ENCODE measurements at places on chromosomes 7 and 10.
A peak's percentile ranks its signal among the peaks of the same experiment; 100 is the strongest.

DNA sequence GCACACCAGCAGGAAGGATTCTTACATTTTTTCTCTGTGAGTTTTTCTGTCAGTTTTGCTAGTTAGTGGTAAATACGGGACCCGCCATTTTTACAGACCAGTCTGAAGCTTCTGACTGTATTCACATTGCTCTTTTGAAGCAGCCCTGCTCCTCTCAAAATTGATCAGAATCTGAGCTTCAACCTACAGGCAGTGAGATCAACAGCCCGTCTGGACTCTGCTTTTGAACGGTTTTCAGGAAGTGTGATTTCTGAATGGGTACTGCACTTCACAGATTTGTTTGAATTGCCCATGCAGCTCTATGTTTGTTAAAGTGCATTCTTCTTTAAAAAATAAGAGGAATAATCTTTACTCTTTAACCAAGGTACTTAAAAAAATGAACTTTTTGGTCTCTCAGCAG lies 8.9 kb downstream of the PURB start:
- no peak for DNase-seq

DNA sequence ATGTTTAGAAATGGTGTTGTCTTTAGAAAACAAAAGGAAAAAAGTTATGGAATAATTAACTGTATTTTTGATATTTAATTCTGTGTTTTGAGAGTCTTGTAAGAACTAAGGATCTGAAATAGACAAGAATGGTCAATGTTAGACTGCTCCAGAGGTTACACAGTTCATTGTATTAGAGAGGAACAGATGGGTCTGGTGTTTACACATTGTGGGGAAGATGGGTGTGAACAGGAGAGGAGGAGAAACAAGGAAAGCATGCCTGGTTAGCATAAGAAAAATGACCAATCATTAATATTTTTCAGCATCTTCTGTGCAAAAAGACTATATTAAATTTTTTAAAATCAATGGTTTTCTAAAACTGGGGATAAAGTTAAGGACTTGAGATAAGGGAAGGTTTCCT lies 11.9 kb downstream of the MEOX2 start:
- no peak for DNase-seq

- no peak for DNase-seq
Measured at GRCh38 chr7:99120501-99120900, 23.4 kb downstream of the SMURF1 start.

DNA sequence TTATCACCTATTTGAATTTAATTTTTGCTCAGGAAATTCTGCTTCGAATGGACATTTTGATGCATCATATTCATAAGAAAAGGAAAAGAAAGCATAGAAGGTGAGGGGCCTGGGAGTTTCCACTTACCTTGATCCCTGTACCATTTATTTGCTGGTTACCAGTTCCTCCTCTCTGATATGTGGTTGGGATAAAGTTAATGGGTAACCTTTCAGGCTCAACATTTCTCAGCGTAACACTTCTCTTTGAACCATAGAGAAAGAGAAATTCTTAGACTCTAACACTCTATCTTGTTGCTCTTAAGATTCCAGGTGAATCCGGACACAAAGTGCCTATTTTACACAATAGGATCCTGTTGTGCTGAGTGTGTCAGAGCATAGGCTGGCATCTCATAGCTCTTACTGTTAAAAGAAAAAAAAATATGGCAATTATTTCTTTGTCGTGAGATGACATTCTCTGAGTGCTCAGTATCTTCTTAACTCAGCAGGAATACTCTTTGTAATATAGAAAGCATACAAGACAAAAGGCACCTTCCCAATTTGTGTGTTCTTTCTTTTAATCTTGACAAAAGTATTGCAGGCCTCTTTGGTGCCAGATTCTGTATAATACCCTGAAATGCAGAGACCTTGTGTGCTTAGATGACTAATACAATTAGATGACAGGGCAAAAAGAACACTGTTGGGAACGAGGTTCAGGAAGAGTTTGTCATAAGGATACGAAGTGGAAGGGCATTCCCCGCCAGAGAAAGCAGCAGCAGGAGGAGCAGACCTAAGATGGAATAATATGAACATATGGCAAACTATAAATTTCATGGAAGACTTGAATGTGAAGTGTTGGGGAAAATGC lies 689.6 kb downstream of the NRG3 start:
- DNase-seq, result no peak

GRCh38 chr10:9331583-9332008 lies 1277.1 kb downstream of the GATA3 start:
- DNase-seq, result no peak

DNA sequence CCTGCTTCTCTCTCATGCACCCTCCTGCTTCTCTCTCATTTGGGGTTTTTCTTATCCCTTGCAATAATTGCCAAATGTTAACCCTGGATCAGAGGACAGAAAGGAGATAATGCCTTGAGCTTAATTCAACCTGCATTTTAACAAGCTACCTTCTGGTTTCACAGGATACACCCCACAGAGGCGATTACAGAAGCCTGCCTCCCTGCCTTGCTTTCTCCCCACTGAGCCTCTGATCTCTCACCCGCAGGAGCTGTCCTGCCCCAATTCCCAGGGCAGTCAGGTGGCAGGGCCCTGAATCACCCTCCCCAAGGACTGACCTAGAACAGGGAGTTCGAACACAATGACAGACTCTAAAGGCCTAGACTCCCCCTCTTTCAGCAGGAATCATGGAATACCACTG lies 959.5 kb downstream of the GRID1 start:
- DNase-seq, result no peak

DNA sequence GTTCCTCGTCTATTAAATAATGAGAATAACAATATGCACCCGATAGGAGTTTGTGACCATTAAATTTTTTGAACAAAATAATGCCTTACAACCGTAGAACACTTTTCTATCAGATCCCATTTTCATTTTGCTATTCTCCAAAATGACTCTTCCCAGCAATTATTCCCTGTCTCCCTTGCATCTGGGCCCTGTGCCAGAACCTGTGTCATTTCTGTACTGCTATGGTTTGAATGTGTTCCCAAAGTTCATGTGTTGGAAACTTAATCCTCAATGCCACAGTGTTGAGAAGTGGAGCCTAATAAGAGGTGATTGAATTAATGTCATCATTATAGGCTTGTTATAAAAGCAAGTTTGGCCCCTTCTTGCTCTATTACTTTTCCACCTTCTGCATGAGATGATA lies 33.2 kb upstream of the SMNDC1 start:
- no peak for DNase-seq

DNA sequence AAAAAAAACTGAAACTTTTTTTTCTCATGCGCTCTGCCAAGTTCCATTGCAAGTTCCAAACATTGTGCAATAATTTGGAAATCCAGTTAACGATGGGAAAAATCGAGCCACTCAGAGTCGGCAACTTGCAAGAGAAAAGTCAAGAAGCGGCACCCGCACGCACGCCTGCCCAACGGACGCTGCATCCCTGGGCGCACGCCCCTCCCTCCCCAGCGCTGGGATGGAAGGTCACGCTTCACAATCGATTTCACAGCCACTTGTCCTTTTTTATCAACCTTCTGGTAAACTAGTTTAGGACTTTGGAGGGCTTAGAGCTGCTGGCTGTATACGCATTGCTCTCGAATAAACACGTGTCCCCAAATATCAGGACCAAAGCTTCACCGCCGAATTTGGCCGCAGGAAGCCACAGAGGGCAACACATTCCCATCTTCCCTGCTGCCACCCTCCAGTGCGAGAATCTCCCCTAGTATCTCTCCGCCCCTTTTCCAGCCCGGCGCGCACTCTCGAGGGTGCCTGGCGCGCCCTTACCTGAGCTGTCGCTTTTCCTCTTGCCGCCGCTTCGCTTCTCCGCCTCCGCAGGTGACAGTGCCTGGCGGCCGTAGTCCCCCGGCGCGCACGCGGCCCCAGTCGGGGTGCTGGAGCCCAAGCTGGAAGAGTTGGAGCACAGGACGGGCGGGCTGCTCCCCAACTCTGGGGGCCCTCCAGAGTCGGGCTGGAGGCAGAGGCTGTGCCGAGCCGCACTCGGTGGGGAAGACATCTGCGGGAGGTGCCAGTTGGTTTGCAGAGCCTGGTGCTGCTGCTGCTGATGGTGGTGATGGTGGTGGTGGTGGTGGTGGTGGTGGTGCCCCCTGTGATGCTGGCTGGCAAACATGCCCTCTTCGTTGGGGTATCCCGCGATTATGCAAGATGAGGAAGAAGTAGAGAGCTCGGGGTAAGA lies 857 bp downstream of the MEOX2 start:
- no peak for DNase-seq

DNA sequence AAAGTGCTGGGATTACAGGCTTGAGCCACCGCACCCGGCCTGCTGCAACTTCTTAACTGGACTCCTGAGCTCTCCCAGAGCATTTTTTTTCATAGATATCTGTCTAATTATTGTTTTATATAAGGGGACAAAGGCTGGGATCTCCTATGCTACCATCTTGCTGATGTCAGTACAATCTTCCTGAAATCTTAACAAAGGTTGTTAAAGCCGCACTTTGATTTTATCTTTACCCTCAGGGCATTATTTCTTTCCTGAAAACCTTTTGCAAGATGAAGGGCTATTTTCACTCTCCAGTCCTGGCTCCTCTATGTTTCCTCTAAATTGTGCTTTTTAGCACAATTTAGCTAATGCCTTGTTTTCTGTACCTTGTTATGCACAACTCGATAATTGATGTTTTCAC lies 102.9 kb downstream of the EPC1 start:
- DNase-seq, result no peak

DNA sequence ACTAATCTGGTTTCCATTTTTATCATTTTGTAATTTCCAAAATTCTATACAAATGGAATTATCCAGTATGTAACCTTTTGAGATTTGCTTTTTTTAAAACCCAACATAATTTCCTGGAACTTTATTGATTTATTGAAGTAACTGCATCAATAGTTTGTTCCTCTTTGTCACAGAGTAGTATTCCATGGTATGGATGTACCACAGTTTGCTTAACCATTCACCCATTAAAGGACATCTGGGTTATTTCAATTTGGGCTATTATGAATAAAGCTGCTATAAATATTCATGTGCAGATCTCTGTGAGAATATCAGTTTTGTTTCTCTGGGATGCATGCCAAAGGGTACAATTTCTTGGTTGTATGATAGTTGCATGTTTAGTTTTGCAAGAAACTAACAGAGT lies 2.9 kb downstream of the GPNMB start:
- DNase-seq, result no peak

DNA sequence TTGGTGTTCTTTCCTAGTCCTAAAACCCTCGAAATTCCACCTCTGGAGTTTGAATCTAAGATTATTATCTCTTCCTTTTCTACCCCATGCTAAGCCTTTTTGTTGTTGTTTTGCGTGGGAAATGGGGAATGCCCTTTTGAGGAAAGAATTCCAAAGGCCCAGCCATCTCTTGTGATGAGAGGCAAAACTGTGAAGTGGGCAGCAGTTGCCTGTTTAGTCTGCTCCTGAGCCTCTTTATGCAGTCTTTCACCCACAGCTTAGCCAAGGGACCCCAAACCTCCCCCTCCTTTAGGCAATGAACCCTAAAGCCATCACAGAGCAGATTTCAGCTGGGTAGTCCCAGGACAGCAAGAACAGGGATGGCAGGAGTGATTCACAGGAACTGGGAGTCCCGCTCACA lies 95.5 kb downstream of the DNMBP start:
- no peak for DNase-seq

- DNase-seq, result no peak
Measured at GRCh38 chr7:49344556-49344955, 420.2 kb downstream of the CDC14C start.

DNA sequence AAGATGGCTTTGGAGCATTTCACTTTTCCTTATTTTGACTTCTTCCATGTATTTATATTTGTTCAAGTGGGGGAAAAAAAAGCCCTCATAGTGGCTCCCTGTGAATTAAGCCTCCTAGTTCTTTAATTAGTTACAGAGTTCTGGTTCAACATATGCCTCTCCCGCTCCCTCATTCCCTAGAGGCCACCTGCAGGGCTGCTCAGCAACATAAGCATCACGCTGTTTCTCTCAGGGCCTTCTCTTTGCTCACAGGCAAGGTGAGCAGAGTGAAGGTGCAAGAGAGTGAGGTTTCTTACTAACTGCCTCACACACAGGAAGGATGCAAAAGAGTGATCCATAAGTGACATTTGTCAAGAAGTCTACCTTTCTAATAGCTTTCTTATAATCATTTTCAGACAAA lies 196.7 kb downstream of the SEMA3E start:
- no peak for DNase-seq

DNA sequence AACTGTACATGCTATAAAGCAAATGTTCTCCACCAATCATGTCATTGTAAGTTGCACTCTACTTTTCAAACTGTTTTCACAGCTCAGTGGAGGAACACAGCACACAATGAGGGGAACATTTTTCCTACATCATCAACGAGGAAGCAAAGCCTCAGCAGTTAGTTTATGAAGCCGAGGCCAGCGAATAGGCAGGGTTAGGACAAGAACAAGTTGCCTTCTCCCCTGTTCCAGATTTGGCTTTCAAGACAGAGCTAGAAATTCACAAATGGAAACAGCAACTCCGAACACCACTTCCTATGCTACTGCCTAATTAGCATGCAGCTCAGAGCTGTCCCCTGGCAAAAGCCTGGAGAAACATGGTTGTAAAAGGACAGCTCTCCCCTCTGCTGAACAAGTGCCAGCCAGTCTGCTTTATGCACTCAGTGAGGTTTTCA lies 19.8 kb downstream of the ITGB8 start:
- no peak for DNase-seq

DNA sequence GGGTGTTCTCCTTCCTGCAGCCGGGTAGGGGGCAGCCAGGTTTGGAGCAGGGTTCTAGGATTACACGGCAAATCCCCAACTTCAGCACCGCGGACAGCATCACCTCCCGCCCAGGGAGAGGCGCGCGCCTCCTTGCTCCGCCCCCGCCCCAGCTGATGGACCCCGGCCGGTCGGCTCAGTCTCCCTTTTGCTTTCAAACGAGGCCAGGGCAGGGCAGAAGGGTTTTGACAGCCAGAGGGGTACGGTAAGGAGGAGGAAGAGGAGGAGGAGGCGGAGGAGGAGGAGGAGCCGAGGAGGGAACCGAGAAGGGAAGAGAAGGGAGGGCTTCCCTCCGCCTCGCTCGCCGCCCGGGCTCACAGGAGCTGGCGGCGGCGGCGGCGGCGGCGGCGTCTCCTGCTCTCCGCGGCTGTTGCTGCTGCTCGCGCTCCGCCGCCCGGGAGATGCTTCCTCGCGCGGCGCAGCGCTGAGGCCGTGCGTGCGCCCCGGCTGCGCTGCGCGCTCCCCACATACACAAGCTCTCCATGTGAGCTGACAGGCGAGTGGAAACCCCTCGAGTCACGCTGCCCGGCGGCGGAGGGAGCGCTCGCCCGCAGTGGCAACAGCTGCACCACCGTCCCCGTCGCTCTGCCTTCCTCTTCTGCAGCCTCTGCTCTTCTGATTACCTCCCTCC lies 615 bp upstream of the CNTNAP2 start:
- DNase-seq, result peak; percentile 37

GRCh38 chr7:111586711-111587409 lies 24.6 kb upstream of the IMMP2L start:
- DNase-seq, result no peak

DNA sequence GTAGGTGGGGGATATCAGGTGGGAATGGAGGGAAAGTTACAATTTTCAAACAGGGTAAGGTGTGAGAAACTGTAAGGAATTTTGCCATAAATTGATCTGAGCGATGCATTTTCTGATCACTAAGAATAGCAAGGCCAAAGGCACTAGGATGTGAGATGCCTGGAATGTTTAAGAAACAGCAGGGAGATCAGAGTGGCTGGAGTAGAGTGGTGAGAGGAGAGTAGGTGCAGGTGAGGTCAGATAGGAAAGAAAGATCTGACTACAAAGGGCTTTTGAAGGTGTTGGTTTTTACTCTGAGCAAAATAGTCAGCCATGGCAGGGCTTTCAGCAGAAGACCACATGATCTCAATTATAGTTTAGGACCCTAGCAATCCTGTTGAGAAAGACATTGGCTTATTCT lies 55.0 kb downstream of the HDAC9 start:
- DNase-seq, result no peak

GRCh38 chr10:110431659-110432058 lies 66.0 kb upstream of the DUSP5 start:
- DNase-seq, result no peak

Measured in activated naive CD8-positive, alpha-beta T cell treated with anti-CD3 and anti-CD28 coated beads for 36 hours (primary cell).